ENCODE measurements at places on chromosomes 2 and 18. TPM values are rescaled to one million over a fixed set of nuclear protein-coding genes. Genes with fewer than 3 reads are reported as not detected.

RIT2 gene
- not detected for total RNA-seq

LHCGR gene
- total RNA-seq, result not detected

CYP27C1 gene
- not detected for total RNA-seq

DNA sequence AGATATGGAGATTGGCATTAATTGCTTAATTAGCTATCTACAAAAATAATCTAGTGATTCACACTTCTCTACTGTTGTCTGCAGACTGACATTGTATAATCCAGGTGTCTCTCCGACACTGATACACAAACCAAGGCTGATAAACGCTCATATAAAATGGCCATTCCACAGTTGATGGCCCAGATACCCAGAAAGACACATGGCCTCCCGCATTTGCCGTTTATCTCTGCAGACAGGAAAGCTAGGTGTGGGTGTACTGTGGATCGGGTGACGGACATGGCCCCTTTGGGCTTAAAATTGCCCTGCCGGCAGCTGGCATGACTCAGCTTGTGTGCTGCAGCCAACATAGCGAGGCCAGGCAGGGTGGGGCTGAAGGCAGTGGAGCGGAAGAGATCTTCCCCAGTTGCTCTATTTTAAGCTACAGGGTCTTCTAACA, 18.5 kb downstream of the PMAIP1 start:
- DNase-seq, result no peak

- no peak for DNase-seq
These were observed 69.7 kb upstream of the ACKR3 start for GRCh38 chr2:236499691-236500578.

DNA sequence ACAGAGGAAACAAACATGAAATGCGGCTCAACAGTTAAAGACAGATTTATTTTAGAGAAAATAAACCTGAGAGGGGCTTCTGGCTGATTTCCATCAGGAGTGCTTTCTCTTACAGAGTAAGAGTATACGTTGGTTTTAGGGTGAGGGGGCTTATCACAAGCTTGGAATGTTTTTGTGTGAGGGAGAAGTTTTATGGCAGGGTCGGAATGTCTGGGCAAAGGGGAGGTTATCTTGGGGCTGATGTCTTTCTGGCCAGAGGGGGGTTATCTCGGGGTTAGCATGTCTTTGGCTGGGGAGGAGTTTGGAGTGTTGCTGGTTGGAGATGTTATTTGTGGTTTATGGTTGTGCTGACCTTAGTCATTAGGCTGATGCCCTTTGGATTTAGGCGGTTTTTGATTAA, 22.1 kb downstream of the PTRHD1 start:
- no peak for DNase-seq
